Central memory CD4-positive, alpha-beta T cell (primary cell): ENCODE measurements at places on chromosomes 5 and 9.

- DNase-seq = no peak
Measured at GRCh38 chr5:21817668-21818369, 1035.3 kb downstream of the CDH12 start.

GRCh38 chr5:68886814-68887213 lies 207.0 kb upstream of the SLC30A5 start:
- no peak for DNase-seq

GRCh38 chr9:13552606-13553215 lies 273.2 kb upstream of the MPDZ start:
- no peak for DNase-seq

DNA sequence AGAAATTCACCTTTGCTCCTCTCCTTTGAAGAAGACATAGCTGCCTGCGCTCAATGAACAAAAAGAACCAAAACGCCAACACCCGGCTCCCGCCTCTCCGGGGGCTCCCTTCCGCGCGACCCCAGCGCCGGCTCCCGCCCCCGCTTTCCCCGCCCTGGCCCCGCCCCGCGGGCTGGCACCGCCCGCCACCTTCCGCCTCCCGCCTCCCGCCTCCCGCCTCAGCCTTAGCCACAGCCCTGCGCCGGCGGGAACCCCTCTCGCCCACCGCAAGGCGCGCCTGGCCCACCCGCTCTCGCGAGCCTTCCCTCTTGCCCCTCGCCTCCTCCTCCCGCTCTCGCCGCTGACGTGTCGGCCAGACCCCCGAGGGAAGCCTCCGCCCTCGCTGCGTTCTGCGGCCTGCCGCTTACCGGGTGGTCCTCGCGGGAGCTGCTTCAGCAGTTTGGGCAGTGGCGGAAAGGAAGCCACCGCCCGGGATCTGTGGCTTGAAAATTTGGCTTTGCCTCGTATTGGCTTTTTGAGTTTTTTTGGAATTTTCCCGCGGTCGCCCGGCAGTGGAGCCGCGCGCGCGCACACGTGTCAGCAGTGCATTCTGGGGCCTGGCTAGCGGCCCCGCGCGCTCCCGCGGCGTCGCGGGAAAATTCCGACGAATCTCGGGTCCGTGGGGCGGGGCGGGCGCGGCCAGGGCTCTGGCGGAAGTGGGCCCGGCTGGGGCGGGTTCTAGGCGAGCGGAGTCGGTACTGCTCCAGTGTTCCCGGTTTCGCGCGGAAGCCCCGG lies at the start of gene FANCC:
Gene FANCC (minus strand): TSS at position 591 of the 774 bp plus-strand sequence. CDS start 68,418 bp downstream, outside the sequence.
- peak; percentile 76 for DNase-seq

DNA sequence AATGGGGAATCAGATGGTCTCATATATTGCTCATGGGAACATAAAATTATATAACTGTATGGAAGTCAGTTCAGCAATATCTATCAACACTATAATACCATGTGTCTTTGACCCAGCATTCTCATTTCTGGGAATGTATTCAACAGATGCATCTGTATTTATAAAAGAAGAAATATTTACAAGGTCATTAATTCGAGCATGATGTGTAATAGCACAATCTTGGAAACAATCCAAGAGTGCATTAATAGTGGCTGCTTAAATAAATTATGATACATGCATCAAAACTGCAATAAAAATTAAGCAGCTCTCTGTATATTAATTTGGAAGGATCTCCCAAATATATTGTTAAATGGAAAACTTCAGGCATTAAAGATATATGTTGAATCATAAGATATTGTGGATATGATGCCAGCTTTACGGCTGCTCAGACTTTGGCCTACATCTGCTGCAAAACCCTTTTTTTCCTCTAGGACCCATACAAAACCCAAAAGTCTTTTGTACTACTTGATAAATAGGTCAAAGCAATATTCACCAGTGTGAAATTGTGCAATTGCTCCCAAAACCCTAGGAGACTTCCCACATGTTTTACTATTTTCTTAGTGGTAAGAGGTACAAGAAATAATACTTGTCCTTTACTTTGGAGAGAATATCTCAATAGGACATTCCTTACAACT lies 45.3 kb upstream of the ISOC1 start:
- DNase-seq = no peak

- DNase-seq = no peak
Measured at GRCh38 chr9:31103836-31104235, 1280.6 kb upstream of the ACO1 start.

DNA sequence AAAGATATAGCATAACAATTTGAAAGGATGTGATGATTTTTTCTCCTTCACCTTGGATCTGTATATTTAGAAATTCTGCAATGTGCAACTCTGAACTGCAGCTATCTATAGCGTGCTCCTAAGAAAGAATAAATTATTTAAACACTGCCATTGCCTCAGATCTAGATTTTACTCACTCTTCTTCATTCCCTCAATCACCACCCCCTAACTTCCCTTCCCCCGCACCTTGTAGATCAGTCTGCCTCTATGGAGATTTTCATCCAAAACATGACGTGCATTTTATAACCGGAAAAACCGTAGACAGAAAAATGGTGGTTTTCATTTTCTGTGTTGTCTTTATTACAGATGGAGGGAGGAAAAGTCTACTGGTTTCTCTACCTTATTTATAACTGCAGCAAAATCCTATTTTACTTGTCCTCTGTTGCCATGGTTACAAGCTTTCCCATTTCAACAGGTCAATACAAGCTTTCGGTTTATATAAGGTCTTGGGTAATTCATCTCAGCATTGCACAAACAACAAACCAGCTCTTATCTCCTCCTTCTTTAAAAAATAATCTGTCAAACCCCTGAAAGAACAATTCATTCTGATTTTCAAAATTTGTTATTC lies 480.0 kb downstream of the TAF11L14 start:
- no peak for DNase-seq

GRCh38 chr5:169074839-169075238 lies 226.1 kb downstream of the SLIT3 start:
- DNase-seq = no peak

GRCh38 chr9:132864691-132865090 lies 13.4 kb downstream of the AK8 start:
- DNase-seq = no peak

DNA sequence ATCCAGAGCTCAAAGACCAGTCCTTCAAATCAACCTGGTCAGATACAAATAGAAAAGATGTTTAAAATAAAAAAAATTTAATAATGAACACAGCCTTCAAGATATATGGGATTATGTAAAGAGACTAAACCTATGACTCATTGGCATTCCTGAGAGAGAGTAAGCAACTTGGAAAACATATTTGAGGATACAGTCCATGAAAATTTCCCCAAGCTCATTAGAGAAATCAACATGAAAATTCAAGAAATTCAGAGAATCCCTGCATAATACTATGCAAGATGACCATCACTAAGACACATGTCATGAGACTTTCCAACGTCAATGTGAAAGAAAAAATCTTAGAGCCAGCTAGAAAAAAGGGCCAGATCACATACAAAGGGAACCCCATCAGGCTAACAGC lies 512.9 kb upstream of the PTGER4 start:
- DNase-seq = no peak

GRCh38 chr5:143206196-143207053 lies 197.1 kb downstream of the NR3C1 start:
- no peak for DNase-seq

DNA sequence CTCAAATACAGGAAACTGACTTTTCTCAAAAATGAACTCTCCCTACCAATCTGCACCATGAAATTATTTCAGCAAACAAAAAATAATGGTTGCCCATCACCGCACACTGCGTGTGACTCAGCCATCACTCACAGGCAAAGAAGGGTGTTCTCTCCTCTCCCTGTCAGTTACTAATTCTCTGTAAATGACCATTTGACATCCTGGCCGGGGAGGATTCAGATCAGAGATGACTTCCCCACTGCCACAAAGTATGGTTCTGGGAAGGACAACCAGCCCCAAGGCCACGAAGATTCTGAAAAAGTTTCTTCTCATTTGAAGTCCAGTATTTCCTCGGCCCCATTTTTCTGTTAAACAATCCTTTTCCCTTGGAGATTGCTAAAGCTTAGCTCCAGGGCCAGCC lies 199.4 kb downstream of the AUH start:
- DNase-seq = no peak

- DNase-seq = no peak
Measured at GRCh38 chr9:134181648-134182034, 17.3 kb upstream of the RNU6ATAC start.

- DNase-seq = no peak
Measured at GRCh38 chr9:133589454-133590227, 19.5 kb downstream of the FAM163B start.

DNA sequence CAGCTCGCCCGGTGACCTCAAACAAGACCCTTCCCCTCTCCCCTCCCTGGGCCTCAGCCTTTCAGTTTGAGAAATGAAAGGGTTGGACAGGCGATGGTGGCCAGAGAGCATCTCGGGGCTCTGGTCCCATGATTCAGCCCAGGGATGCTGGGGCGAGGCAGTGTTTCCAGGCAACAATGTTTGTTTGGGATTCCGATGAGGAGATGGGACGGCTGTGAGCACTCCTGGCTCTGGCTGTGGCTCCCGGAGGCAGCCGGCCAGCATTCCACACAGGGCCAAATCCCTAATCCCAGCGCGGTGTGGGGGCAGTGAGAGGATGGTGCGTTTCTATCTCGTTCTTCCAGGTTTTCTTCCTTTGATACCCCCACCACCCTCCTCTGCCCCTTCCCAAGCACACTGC lies 66.0 kb downstream of the HMCN2 start:
- DNase-seq = no peak

DNA sequence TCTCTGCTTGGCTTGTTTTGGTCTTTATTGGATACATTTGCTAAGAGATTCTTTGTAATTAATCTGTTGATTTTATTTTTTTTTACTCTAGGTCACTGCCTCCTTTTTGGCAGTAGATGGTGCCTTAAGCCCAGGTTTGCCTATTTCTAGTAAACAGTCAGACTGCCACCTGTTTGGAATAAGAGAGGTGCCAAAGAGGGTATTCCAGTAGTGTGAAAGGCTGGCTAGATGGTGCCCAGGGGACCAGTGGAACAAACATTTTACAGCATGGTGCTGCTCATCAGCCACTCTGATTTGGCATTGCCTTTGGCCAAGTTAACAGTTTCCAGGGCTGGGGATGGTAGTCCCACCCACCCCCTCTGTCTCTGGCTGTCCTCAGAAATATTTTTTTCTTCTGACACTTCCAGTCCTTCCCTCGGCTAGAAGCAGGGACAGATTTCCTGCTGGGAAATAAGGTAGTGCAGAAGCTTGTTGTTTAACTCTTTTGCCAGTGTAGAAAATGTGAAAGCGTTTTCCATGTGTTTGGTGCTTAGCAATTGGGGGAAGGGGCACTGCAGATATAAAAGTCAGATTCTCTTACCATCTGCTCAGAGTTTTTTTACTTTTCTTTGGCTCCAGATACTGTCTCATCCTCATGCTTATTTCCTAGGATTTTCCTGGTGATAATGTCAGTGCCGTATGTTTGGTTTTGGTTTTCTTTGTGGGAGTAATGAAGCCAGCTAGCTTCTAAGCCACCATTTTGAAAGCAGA lies 36.6 kb upstream of the FBXL7 start:
- DNase-seq = no peak

GRCh38 chr5:170745481-170746071 lies 37.9 kb upstream of the GABRP start:
- DNase-seq = no peak

- DNase-seq = no peak
Measured at GRCh38 chr9:22528485-22528884, 81.9 kb downstream of the DMRTA1 start.

DNA sequence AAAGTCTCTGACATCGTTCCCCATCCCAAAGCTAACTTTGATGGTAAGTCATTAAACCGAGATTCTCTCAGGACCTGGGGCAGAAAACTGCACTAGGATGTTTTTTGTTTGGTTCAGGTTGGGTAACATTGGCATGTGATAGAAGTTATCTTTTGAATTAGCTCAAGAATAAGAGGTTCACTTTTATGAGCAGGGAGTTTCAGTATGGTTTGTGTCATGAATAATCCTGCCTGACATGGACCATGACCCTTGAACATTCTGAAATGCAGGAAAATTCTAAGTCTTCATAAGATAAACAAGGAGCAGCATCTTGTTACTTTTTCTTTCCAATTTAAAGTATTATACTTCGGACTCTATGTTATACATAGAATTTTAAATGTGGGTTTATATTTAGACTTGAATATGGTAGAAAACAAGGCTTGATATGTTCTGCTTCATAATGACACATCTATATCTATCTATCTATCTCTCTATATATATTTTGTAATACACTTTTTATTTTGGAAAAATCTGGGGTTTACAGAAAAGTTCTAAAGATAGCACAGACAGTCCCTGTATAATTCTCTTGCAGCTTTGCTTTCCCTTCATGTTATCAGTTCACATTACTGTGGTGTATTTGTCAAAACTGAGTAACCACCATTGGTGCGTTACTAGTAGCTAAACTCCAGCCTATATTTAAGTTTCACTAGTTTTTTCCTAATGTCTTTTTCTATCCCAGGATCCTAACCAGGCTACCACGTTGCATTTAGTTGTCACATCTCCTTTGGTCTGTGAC lies 102.7 kb upstream of the TAF11L2 start:
- no peak for DNase-seq

GRCh38 chr5:86332851-86333250 lies 284.9 kb upstream of the COX7C start:
- DNase-seq = no peak

DNA sequence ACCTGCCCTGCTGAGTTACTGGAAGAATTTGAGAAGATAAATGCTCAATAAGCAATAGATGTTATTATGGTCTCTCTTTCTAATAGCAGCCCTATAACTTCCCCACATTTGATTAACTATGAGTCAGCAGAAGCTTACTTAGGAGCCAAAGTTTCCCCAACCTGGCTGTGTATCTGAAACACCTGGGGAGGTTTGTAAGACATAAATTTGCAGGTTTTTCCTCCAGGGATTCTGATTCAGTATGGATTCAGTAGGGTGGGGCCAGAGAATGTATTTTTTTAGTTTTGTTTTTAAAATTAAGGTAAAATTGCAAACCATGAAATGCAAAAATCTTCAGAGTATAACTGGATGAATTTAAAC lies 44.9 kb upstream of the GNPDA1 start:
- no peak for DNase-seq

DNA sequence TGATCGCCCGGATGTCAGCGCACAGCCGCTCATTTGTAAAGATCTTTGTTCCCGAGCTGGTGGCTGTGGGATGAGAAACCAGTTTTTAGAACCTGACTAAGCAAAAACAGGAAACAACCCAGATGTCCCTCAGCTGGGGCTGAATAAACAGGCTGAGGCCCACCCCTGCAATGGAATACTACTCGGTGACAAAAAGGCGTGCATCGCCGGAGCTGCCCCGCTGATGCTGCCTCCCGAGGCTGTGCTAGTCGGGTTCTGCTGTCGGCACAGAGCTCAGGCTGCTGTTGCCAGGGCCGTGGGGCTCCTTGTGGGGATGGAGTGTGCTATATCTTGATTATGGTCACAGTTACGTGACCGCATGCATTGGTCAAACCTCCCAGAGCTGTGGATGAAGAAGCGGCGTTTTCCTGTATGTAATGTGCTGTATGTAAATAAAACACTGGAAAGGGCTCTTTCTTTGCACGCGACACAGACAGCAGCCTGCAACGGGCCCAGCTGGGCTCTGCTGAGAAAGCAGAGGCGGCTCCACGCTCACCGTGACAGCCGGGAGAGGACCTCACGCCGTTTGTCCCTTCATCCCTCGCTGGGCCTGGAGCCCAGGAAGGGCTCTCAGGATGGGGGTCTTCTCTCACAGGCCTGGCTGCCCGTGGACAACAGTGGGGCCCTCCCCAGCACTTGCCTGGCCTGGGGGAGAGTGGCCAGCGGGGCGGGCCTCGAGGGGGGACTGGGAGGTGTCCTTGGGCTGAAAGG lies 51.5 kb upstream of the RNU6ATAC start:
- no peak for DNase-seq

GRCh38 chr5:14783691-14784090 lies 87.9 kb downstream of the ANKH start:
- no peak for DNase-seq

- DNase-seq = peak; percentile 97
Measured at GRCh38 chr9:129868872-129869486, 33.7 kb downstream of the USP20 start.
